Thoracic aorta (tissue), 2 donors: ENCODE measurements at places on chromosomes 16 and 17.

- peaks cover 60% of the 10 kb centered on the region for H3K36me3 ChIP-seq
- no peaks in the 10 kb centered on the region for H3K4me1 ChIP-seq
- DNase-seq = no peak
- H3K27ac ChIP-seq = no peak overlapping the region
- no peak overlapping the region for H3K4me3 ChIP-seq
Observed at GRCh38 chr17:29116804-29117753, 63.1 kb downstream of the MYO18A start.

GRCh38 chr17:32976605-32977004 is 15.0 kb upstream of the SPACA3 start:
- H3K27me3 ChIP-seq = no peaks in the 10 kb centered on the region
- H3K36me3 ChIP-seq = no peaks in the 10 kb centered on the region
- H3K4me3 ChIP-seq = no peak overlapping the region
- no peak overlapping the region for H3K27ac ChIP-seq
- DNase-seq = no peak

DNA sequence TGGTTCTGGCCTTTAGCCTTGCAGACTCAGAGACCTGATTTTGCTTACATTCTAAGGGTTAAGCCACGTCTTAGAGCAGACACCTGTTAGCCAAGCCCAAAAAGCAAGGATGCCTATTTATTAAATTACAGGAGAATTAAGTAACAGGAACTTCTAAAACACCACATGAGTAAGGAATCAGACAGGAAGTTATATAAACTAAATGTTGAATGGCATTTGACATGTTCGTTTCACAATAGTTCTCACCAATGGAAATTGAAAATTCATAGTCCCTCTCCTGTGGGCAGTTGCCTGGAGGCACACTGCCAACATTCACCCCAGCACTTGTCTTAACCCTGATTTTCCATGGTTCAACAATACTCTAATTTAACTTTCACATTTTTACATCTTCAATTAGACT is 9.0 kb downstream of the KRTAP9-7 start:
- H3K27ac ChIP-seq = no peak overlapping the region
- H3K4me3 ChIP-seq = no peak overlapping the region
- no peak for DNase-seq
- no peaks in the 10 kb centered on the region for H3K4me1 ChIP-seq
- H3K36me3 ChIP-seq = no peaks in the 10 kb centered on the region

DNA sequence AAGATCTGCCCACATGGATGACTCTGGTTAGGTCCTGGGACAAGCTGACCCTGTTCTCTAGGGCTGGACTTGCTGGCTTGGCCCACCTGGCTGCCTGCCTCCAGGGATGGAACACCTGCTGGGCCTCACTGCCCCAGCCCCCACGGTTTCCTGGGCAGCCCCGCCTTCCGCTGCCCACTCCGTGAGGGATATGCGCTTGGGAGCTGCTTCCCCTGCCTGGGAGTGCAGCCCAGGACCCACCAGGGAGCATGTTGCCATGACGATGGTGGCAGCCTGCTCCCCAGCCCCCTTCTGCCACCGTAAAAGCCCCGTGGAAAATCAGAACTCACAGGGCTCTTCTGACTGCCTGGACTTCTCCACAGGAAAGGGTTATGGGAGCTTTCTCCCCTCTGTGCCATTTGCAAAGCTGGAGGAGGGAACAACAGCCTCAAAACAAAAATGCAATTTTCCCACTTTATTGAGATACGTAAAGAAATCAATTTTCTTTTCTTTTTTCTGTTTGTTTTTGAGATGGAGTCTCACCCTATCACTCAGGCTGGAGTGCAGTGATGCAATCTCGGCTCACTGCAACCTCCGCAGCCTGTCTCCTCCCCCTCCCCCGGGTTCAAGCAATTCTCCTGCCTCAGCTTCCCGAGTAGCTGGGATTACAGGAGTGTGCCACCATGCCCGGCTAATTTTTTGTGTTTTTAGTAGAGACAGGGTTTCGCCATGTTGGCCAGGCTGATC is 18.0 kb upstream of the GAS7 start:
- no peak overlapping the region for H3K27ac ChIP-seq
- no peak for DNase-seq
- H3K27me3 ChIP-seq = no peaks in the 10 kb centered on the region
- no peaks in the 10 kb centered on the region for H3K36me3 ChIP-seq
- no peak overlapping the region for H3K4me3 ChIP-seq

- no peaks in the 10 kb centered on the region for H3K36me3 ChIP-seq
- H3K27ac ChIP-seq = no peak overlapping the region
- no peaks in the 10 kb centered on the region for H3K4me1 ChIP-seq
- no peaks in the 10 kb centered on the region for H3K27me3 ChIP-seq
Observed at GRCh38 chr17:40596261-40596919, 31.1 kb upstream of the CCR7 start.

DNA sequence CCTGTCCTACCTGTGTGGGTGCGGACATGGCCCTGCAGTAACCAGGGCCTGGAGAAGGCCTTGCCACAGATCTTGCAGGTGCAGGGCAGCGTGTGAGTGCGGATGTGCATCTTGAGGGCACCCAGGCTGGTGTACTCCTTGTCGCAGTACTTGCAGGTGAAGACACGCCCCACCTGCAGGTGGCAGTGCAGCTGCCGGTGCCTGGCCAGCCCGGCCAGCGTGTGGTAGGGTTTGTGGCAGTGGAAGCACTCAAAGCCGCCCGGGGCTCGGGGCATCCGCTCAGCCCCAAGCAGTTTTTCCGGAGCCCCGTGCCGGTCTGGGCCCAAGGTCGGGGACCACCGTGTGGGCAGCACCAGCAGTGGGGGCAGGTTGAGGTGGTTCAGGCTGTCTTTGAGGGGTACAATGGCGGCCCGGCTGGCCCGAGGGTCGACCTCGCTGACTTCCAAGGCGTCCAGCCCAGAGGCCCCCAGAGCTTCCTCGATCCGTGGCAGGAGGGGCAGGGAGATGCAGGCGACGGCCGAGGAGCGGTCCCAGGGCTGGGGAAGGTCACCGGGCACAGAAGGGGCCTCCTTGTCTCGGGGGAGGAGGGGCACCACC is 5.1 kb downstream of the SNAI3 start:
- H3K4me1 ChIP-seq = peaks cover 5% of the 10 kb centered on the region
- DNase-seq = no peak
- H3K4me3 ChIP-seq = no peak overlapping the region
- no peaks in the 10 kb centered on the region for H3K36me3 ChIP-seq
- no peak overlapping the region for H3K27ac ChIP-seq

GRCh38 chr17:63529711-63530556 is 6.8 kb downstream of the KCNH6 start:
- H3K4me3 ChIP-seq = no peak overlapping the region
- no peaks in the 10 kb centered on the region for H3K4me1 ChIP-seq
- no peaks in the 10 kb centered on the region for H3K36me3 ChIP-seq
- no peaks in the 10 kb centered on the region for H3K27me3 ChIP-seq
- no peak for DNase-seq
- no peak overlapping the region for H3K27ac ChIP-seq
